ENCODE measurements at places on chromosomes 7 and 10. TPM values are rescaled to one million over a fixed set of nuclear protein-coding genes. Genes with fewer than 3 reads are reported as not detected.
A peak's percentile ranks its signal among the peaks of the same experiment; 100 is the strongest.

The PRPS1L1 gene
- not detected for total RNA-seq

The NPSR1 gene
- not detected for total RNA-seq

DNA sequence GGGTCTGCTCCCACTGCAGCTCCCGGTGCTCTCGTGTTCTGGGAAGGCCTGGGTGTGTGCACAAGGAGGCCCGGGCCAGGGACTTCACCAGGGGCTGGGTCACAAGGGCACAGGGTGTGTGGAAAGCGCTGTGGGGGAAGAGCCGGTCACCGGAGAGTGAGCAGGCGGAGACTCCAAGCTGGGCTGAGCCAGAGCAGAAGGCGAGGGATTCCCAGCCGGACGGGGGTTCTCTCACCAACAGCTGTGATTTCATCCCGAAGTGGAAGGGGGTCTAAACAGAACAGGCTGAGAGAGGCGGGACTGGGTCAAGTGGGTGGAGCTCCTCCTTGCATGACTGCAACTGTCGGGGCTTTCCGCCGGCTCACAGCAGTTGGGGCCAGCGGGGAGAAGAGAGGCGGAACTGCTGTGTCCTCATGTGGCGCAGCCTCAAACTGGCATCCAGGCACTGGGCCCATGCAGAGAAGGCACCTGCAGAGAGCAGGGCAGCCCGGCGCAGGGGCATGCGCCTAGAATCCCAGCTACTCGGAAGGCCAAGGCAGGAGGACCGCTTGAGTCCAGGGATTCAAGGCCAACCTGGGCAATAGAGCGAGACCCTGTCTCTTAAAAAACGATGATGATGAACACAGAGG lies 7.6 kb upstream of the ORAI2 start:
- H3K27me3 ChIP-seq: no peaks in the 10 kb centered on the region
- H3K36me3 ChIP-seq: peaks cover 32% of the 10 kb centered on the region
- peak overlapping the region; percentile 15 for H3K4me3 ChIP-seq
- H3K27ac ChIP-seq: peak overlapping the region; percentile 88

DNA sequence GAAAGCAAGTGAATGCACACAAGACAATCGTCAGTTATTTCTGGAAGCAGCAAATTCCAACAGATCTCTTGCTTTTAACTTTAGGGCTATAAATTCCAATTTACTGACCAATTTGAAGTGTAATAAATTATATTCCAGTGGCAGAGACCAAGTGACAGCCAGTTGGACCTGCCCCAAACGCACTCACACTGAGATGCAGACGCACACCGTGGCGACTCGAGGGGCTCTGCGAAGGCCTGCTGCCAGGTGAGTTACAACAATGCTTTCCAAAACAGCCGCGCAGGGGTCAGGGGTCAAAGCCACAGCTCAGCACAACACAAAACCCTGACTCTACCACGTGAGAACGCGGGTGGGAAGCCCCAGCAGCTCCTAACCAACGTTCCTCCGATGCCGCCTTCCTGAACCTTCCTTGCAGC lies 97.4 kb downstream of the ZRANB1 start:
- DNase-seq: no peak
- peaks cover 75% of the 10 kb centered on the region for H3K4me1 ChIP-seq
- H3K27me3 ChIP-seq: no peaks in the 10 kb centered on the region
- peak overlapping the region; percentile 6 for H3K27ac ChIP-seq
- H3K36me3 ChIP-seq: peaks cover 14% of the 10 kb centered on the region

The FFAR4 gene
- 8.4 TPM for total RNA-seq

GRCh38 chr7:29199776-29200175 lies 5.2 kb downstream of the CHN2 start:
- H3K36me3 ChIP-seq: no peaks in the 10 kb centered on the region
- no peak for DNase-seq
- peaks cover 8% of the 10 kb centered on the region for H3K4me1 ChIP-seq
- no peak overlapping the region for H3K4me3 ChIP-seq
- H3K27ac ChIP-seq: no peak overlapping the region

The FANK1 gene
- total RNA-seq: 42.9 TPM

GRCh38 chr10:17662193-17663138 lies 18.5 kb downstream of the STAM start:
- no peaks in the 10 kb centered on the region for H3K27me3 ChIP-seq
- no peak overlapping the region for H3K4me3 ChIP-seq
- no peak overlapping the region for H3K27ac ChIP-seq

DNA sequence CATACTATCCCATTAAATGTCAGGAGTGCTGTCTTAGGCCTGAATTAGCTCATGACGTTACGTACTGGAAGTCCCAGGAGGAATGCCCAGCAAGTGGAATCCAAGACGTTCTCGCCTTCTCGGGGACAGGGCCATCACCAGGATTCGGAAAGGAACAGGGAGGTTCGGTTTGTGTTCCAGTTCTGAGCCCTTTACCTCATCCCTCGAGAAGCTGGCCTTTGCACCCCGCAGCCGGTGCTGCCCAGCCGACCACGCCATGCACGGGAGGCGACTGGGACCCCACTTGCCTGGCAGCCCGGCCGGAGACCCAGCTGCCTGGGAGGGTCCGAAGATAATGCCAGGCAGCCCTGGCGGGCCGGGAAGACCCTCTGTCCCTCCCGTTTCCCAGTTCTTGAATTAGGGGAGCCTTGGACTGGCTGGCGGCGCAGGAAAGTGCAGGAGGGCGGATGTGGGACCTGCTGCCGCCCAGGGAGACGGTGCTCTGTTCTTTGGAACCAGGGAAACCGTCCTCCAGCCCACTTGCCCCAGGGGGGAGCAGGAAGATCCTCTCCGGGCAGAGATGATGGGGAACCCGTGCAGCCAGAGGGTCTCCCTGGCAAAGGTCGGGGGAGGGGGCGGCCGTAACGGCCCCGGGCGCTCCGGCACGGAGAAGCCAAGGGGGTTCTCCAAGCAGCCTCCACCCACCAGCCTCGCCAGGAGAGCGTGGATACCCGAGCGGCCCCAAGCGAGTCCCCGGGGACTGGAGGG lies 671 bp upstream of the CHST3 start:
- H3K27me3 ChIP-seq: peaks cover 16% of the 10 kb centered on the region
- H3K36me3 ChIP-seq: no peaks in the 10 kb centered on the region
- DNase-seq: peak; percentile 80
- peaks cover 10% of the 10 kb centered on the region for H3K4me1 ChIP-seq

DNA sequence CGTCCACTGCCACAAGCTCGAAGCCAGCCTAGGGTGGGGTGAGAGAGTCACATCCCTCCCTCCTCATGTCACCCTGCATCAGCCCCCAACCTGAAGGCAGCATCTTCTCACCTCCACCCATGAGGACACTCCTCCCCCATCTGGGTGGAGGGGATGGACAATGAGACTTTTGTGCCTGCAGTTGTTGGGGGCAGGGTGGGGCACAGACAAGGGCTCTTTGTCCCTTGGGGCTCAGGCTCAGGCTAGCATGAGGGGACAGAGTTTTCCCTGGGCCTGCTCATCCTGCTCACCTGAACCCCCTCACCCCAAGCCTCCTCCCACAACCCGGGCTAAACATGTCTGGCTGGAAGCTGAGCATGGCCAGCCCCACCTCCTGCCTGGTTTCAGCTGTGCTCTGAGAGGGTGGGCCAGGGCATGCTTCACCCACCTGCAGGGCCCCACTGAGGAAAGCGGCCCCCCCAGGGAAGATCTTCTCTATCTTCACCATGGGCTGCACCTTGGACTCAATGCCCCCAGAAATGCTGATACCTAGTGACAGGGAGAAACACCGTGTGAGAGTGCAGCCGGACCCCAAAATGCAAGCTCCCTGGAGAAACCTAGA lies 9.3 kb downstream of the LZTS2 start:
- no peak overlapping the region for H3K4me3 ChIP-seq
- DNase-seq: no peak
- peaks cover 7% of the 10 kb centered on the region for H3K36me3 ChIP-seq
- H3K4me1 ChIP-seq: peaks cover 25% of the 10 kb centered on the region
- H3K27ac ChIP-seq: no peak overlapping the region

The AKR1D1 gene
- not detected for total RNA-seq

DNA sequence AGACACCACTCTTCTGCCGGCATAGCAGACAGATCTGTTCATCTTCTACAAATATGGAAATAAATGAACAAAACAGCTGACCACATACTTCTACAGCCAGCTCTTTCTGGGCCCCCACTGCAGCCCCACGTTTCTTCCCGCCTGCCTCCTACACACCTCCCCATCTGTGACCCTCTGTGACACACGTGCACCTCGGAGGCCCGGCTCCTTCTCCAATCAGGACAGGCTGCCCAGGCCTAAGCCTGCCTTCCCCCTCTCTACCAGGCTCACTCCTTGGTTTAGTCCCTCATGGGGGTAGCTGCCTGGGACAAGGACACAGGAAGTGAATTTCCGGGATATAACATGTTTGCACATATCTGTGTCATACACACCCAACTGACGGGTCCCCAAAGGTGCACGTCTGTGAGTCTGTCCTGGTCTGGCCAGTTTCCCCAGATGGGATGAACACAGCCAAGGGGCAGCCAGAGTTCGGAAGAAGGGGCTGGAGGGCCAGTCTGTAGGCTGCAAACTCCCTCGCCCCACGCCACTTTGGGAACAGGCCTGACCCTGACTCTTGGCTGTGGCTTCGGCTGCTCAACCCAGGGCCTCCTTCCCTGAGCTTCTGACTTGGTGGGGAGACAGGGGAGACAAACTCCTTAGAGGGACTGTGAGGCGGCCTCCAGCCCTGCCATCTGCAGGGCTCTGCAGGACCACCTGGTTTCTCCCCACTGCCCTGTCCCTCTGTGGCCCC lies 30.3 kb downstream of the PITRM1 start:
- H3K4me3 ChIP-seq: no peak overlapping the region
- no peaks in the 10 kb centered on the region for H3K4me1 ChIP-seq
- no peak for DNase-seq
- H3K36me3 ChIP-seq: peaks cover 100% of the 10 kb centered on the region
- H3K27me3 ChIP-seq: no peaks in the 10 kb centered on the region

DNA sequence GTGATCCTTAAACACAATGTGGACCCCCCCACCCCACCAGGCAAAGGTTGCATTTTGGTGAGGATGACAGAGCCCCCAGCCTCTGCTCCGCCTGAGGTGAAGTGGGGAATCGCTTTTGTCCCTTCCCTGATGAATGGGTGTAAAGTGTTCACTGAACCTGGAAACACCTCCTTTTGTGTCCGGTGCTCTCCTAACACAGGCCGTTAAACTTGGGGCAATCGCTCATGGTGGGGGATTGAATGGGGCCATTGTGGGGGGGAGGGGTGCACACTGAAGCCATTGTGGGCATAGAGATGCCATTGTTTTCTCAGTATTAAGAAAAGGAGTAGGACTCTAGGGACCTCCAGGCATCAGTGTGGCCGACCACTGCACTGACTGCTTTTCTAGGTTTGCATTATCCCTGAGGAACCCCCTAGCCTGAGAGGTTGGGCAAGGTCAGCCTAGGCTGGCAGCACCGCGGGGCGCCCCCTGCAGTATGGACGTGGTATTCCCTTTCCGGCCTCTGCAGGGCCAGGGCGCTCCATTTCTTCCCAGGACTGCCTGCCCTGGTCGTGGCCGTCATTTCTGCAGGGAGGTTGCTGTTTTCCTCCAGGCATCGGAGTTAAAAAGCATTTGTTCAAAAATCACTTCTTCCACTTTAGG lies 158.3 kb downstream of the TCF7L2 start:
- no peak overlapping the region for H3K4me3 ChIP-seq
- peaks cover 7% of the 10 kb centered on the region for H3K4me1 ChIP-seq
- peak; percentile 34 for DNase-seq
- H3K36me3 ChIP-seq: no peaks in the 10 kb centered on the region
- no peaks in the 10 kb centered on the region for H3K27me3 ChIP-seq
- H3K27ac ChIP-seq: no peak overlapping the region

DNA sequence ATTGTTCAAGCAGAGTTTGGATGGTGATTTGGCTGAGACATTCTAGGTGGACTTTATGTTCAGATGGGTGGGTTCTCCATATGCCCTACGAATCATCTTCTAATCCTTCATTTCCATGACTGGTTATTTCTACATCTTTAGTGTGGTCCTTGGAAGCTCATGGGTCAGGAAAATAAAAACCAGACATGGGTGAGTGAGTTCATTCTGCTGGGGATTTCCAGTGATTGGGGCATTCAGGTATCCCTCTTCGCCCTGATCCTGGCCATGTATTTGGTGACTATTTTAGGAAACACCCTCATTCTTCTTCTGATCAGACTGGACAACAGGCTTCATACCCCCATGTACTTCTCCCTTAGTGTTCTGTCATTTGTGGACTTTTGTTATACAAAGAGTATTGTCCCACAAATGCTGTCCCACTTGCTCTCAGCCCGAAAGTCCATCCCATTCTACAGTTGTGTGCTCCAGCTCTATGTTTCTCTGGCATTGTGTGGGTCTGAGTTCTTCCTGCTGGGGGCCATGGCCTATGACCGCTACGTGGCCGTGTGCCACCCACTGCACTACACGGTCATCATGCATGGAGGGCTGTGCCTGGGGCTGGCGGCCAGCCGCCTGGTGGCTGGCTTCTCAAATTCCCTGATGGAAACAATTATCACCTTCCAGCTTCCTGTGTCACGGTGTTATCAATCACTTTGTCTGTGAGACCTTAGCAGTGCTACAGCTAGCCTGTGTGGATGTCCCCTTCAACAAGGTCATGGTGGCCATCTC lies 19.2 kb upstream of the OR6B1 start:
- H3K4me3 ChIP-seq: no peak overlapping the region
- H3K36me3 ChIP-seq: no peaks in the 10 kb centered on the region
- H3K27ac ChIP-seq: no peak overlapping the region
- H3K27me3 ChIP-seq: no peaks in the 10 kb centered on the region
- peak; percentile 62 for DNase-seq

GRCh38 chr7:101153969-101154692 lies at the start of gene AP1S1:
TSS of gene AP1S1 (plus strand) at chr7:101154476. CDS start at chr7:101154515, 39 bp downstream.
- no peaks in the 10 kb centered on the region for H3K27me3 ChIP-seq
- DNase-seq: peak; percentile 92
- H3K4me1 ChIP-seq: peaks cover 21% of the 10 kb centered on the region
- H3K4me3 ChIP-seq: peak within 1 kb of the TSS; percentile 98
- peak within 1 kb of the TSS; percentile 65 for H3K27ac ChIP-seq
- peaks cover 2% of the 10 kb centered on the region for H3K36me3 ChIP-seq

The CHST3 gene
- total RNA-seq: 5.4 TPM
